ENCODE measurements at places on chromosomes 6 and 20.

DNA sequence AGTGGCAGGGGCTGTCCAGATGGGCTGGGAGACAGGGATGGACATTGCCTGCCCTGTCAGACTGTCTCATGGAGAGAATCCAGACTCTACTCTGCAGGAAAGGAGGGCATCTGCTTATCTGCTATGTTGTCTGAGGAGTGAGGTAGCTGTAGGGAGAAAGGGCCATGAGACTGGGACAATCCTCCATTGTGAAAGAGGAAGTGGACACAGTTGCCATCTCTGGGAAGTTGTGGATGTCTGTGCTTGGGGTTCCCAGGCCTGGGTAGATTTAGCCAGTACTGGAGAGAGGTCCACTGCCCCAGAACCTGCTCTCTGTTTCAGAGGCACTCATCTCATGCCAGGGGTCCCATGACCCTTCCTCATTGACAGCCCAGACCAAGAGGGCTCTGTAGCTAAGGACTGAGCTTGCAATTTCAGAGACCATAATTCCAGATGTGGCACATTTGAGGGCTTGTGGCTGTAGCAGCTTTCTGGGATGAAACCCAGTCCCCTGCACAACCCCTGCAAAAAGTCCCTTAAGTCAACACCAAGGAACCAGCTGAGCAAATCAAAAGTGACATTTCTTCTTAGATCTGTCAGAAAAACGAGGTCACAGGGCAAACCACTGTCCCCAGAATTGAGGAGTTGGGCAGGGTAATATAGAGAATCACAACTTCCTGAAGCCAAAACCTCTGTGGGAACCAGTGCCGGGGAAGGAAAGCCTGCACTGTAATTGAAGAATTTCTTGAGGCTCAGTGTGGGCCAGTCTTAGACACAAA, 4.1 kb upstream of the SIRPG start:
- no peak for DNase-seq

DNA sequence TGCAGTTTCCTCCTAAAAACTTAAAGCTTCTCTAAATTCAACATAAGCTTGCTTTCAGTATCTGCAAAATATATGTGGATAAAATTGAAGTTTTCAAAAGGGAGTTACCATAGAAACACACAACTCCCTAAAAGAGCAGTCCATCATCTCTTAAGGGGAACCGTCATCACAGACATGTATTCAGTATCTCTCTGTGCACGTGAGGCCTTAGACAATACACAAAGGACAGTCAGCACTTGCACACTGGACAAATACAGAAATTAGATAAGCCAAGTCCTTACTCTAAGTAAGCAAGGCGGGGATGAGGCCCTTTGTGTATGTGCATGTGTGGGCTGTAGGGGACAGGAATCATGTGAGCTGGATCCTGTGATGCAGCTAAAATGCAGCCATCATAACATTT, 136.6 kb downstream of the BACH2 start:
- DNase-seq, result no peak

DNA sequence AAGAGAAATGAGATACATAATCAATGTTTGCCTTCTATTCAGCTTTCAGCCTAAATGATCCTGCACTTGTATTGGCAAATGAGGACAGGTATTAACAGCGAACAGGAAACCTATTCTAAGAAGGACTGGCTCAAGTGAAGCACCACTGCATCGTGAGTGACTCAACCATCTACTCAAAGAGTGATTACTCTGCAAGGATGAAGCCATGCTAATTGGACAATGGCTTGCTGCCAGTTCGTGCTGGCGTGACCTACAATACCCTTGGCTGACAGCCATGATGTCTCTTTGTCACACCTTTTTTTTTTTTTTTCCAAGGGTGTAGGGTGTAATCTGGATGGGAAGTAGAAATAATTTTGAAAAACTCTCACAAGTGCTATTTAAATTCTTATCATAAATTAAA, 104.9 kb downstream of the GJA10 start:
- no peak for DNase-seq

DNA sequence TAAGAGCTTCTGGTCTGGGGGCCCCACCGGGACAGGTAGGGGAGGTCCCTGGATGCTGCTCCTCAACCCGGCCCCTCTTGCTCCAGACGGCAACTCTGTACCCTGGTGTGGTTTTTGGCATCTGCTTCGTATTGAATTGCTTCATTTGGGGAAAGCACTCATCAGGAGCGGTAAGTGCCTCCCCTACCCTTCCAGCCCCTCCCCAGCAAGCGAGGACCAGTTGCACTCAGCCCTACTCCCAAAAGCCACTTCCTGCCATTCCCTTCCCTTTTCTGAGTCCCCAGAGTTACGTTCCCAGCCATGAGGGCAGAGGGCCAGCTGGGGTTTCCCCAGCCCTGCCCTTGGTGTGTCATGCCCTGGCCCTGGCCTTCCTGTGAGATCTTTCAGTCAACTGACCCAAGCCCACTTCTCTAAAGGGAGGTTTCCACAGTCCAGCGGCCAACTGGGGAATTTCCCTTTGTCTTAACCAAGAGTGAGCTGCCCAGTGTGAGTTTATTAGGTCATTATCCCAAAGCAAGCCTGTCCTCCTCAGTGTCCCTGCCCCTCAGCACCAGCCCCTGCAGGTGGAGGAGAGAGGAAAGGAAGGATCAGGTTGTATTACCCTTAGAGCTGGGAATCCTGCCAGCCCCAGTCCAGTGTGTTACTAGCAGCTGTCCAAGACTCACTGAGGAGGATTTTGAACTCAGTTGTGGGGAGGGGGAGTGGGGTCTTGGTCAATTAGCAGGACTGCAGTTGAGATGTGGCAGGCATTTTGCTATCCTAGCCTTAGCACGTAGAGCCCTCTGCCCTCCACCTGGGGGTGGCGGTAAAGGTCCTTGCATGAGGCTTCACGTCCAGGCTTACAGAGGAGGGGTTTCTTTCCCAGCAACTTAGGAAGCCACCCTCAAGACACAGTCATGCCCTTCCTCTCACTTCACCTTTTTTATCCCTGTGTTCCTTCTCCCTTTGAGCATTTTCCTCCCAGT, 45.8 kb downstream of the TM9SF4 start:
- DNase-seq, result no peak

- DNase-seq, result no peak
Measured at GRCh38 chr6:44272999-44273566, 2.8 kb downstream of the TMEM151B start.

- DNase-seq, result no peak
Measured at GRCh38 chr20:37202267-37202943, 23.1 kb upstream of the MROH8 start.

GRCh38 chr20:3901028-3901705, 12.0 kb downstream of the PANK2 start:
- no peak for DNase-seq

GRCh38 chr6:133431031-133431430, 189.9 kb downstream of the EYA4 start:
- DNase-seq, result no peak

DNA sequence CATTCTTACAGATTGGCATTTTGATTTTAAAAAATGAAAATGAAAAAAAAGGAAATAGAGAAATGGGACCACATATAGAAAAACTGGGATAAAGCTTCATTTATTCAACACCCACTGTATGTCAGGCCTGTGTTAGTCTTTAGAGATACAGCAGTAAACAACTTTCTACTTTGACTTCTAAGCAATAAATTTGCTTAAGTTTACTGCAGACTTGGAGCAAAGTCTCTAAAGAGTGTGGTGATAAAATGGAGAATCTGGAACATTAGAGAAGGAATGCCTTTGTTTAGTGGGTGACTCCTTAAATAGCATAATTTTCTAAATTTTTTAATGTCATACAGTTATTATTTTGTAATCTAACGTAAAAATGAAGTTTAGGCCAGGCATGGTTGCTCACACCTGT, 80.7 kb upstream of the CNKSR3 start:
- DNase-seq, result no peak

- DNase-seq, result no peak
Measured at GRCh38 chr6:160455081-160455480, 106.9 kb downstream of the SLC22A3 start.

- DNase-seq, result no peak
Measured at GRCh38 chr6:156556811-156557210, 220.4 kb upstream of the ARID1B start.

DNA sequence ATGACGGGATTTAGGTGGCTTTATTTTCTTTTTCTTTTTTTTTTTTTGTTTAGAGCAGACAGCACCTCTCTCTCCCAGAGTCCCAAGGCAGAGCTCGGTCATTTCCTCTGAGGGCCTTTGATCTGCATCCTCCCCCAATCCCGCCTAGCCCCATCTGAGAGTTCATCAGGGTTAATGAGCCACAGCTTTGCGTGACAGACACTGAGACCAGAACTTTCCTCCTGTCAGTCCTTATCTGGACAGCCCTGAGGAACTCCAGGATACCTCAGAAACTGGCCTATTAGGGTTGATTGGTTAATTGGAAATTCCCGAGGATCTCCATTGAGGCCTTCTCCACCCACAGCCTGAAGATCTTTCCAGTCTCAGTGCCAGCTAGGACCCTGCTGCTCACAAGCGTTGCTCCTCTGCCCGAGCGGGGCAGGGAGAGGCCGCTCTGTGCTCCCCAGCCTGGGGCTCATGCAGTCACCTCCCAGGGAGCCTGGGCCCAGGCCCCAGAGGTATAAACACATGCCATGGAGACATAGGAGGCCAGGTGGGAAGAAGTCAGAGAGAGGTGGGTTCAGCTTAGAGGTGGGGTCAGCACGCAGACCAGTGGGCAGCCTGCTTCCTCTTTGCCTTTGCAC, 1.4 kb upstream of the LRRN4 start:
- no peak for DNase-seq

- no peak for DNase-seq
Measured at GRCh38 chr6:114747995-114748625, 405.3 kb upstream of the HS3ST5 start.

DNA sequence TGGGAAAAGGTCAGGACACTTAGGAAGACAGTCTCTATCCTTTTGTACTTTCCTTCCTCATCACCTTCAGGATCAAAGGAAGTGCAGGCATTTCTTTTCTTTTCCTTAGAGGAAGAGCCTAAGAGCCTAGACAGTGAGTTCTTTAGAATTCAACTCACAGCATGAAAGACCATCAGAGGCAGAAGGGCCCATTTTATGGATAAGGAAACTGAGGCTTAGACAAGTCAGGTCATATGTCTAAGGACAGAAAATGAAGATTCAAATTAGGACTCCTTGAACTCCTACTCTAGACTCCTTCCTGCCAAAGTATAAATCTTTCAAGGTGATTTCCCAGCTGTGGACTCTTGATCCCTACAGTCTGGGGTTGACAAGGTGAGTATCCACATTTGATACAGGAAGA, 20.8 kb downstream of the SLC12A5 start:
- DNase-seq, result no peak

DNA sequence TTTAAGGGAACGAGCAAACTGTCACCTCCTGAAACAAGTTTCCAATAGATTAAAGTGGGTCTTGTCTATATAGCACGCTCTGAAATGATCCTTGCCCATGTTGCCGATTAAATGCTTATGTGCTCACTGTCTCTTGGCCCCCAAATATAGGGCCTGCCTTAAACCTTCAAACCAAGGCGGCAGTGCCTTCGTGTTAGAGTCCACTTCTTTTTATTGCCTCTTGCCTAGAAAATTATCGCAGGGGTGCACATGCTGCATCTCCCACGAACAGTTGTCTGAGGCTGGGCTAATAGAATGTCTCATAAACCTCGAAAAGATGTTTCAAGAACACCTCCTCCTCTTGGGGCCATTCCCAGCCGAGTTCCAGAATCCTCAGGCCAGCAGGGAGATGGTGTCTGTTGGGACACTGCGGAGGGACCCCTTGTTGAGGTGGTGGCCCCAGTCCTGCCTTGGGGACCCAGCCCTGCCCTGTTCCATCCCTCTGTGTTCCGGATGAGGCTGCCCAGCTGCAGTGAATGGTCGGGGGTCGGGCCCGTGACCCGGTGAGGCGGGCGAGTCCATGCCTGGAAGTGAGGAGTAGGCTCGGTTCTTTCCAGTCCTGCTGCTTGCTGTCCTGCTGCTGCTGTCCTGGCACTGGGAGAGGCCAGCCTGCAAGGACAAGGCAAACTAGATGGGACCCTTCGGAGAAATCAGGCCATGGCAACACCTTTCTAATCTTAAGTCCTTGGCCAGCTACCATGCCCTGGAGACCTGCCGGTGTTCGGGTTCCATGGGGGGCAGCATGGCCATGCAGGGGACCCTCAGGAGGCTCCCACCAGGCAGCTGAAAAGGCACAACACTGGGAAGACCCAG, 34.7 kb upstream of the SLCO4A1 start:
- DNase-seq, result no peak

- no peak for DNase-seq
Measured at GRCh38 chr20:58511861-58512260, 3.3 kb downstream of the APCDD1L start.

GRCh38 chr20:50221501-50222308, 31.1 kb downstream of the CEBPB start:
- no peak for DNase-seq

DNA sequence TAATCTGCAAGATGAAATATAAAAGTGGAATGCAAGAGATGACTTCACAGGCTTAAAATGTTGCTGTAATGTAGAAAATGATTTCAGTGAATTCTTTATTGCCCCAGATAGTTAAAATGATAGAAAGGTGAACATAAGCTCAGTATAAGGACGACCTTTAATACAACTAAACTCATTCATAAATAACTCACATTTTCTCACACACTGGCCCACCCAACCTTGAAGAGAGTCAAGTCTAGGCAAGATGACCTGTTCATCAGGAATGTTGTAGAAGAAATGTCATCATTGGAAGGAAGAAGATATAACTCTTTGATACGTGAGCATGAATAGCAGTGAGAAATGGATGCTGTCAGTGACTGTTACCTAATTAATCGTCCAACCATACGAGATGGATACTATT, 111.1 kb upstream of the SASH1 start:
- DNase-seq, result no peak

GRCh38 chr6:33235221-33235634, 26.9 kb downstream of the RING1 start:
- DNase-seq, result no peak

GRCh38 chr6:71238351-71238750, 50.3 kb upstream of the OGFRL1 start:
- no peak for DNase-seq

GRCh38 chr6:47736083-47736700, 37.8 kb downstream of the ADGRF4 start:
- no peak for DNase-seq

DNA sequence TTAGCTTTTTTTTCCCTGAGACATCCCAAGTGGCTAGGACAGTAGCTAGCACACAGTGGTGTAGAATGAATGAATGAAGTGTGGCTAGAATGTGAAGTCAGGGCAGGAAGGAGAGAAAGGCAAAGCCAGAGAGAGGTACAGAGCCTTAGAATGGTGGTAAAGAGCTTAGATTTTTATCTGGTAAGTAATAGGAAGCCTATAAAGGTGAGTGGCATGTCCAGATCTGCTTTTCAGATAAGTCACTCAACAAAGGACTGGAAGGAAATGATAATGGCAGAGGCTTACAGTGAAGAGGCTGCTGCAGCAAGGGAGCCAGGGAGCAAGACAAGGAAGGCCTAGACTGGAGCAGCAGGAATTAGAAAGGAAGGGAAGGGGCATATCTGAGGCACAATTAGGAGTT, 96.0 kb upstream of the PRDM1 start:
- no peak for DNase-seq

DNA sequence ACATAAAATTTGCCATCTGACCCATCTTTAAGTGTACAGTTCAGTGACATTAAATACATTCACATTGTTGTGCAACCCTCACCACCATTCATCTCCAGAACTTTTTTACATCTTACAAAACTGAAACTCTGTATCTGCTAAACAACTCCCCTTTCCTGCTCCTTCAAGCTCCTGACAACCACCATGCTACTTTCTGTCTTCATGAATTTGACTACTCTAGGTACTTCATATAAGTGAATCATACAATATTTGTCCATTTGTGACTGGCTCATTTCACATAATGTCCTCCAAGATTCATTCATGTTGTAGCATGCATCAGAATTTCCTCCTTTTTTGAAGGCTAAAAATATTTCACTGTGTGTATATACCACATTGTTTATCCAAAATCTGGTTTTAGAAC, 86.9 kb upstream of the SMLR1 start:
- no peak for DNase-seq

Data from T follicular helper cell (primary cell).